ENCODE measurements at places on chromosomes 1 and 21.

GRCh38 chr1:228837817-228838716 is 102.8 kb downstream of the RHOU start:
- DNase-seq = no peak

GRCh38 chr1:36253161-36253862 is 29.1 kb downstream of the THRAP3 start:
- no peak for DNase-seq

DNA sequence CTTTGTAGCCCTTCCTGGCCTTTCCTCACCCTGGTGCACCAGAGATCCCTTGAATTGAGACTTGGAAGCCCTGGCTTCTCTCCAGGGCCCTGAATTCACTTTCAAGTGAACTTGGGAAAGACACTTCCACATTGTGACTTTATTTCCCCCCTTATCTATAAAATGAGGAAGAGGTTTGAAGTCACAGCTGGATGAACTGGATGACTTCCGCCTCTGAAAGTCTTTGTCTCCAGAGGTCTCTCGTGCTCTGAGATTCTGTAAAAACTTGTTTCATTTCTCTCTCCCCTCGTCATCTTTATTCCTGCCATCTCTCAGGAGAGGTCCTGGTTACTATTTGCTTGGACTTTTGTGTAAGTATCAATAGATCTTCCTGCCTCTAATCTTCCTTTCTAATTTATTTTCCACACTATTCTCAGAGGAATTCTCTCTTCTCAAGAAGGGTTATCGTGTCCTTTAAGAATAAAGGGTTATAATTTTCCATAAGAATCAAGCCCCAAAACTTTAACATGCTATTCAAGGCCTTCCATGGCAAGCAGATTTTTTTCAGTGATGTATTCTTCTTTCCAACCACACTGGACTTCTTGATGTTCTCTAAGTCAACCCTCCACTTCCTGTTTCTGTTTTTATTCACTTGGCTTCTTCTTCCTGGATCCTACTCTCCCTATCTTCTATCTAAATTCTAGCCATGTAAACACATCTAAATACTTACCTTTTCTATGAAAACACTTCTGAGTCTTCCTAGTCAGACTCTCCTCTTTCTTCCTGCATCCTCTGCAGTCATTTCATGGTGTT is 6.5 kb upstream of the RPTN start:
- no peak for DNase-seq

GRCh38 chr1:53737648-53738204 is 1.2 kb downstream of the GLIS1 start:
- DNase-seq = peak; percentile 55

- DNase-seq = no peak
These were observed 1643.8 kb downstream of the MRPL39 start for GRCh38 chr21:23963454-23963853.

DNA sequence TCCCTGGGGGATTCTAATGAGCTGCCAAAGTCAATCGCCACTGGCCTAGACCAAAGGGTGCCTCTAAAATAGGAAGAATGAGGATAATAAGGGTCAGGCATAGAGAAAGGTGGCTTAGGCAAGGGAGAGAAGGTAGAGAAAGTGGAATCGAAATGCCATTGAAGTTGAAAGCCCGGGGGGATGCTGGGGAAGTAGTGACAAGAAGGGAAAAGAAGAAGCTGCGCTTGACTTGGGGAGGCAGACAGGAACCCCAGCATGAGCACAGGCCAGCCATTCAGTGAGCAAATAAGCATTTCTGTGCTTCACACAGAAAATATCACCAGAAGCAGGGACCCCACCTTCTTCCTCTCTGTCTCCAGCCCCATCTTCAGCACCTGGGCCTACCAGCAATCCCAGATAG is 1.5 kb downstream of the CD2 start:
- DNase-seq = no peak

Data from neural progenitor cell (in vitro differentiated cells).